ENCODE measurements at places on chromosomes 2 and 18.

DNA sequence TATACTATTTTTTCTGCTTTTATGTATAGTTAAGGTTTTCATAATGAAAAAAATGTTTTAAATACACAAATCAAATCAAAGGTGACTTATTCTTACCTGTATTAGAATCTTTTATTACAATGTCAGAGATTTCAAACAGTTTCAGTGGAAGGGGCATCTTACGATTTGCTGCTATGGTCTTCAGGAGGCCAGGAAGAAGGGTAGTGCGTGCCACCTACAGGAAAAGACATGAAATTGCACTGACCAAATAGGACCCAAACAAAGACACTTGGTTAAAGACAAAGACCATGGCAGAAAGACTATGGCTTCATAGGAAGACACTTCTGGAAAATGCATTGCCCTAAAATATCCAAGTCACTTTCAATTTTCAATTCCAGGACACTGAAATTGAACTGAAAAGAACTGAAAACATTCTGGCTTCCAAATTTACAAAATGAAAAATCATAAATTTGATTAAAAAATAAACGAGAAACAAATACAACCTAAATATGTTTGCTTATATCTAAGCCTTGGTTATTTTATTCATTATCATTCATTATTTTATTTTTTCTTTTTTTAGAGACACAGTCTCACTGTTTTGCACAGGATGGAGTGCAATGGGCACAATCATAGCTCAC, 42.1 kb downstream of the FARSB start:
- peak; percentile 8 for DNase-seq

GRCh38 chr2:39181297-39181696, 60.4 kb upstream of the SOS1 start:
- no peak for DNase-seq

GRCh38 chr18:48917579-48918517, 32.9 kb downstream of the SMAD7 start:
- no peak for DNase-seq

GRCh38 chr2:29850794-29851193, 70.6 kb downstream of the ALK start:
- DNase-seq: no peak

DNA sequence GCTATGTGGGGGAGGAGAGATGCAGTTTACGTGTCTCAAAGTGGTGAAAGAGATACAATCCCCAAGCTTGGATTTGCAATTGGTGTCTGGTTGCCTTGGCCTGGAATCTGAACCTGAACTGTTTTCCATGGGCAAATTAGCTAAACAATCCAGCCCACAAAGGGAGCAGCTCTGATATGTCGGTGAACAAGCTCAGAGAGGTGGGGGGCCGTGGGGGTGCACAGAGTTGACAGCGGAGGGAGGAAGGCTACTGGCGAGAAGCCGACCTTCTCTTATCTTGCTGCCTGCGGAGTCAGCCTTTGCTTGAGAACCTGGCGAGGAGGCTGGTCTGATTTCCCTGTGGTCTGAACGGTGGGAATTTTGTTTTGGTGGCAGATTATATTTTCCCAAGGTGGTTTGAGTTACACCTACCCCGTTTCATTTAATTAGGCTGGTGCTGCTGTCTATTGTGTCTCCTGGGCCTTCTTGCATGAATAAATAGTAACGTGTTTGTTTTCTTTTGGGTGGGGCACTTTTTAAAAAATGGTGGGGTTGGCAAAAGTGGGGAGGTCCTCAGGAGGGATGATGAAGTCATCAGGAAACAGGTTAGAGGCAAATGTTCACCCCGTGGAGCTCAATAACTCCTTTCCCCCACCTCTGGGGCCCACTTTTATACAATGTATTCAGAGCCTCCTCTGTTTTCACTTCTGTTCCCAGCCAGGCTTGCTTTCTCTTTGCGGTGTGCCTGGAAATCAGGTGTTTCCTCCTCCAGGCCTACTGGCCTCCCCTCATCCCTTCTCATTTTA, 80.9 kb upstream of the IGFBP5 start:
- DNase-seq: no peak

GRCh38 chr2:26692279-26692896, at the start of gene KCNK3:
TSS of gene KCNK3 (plus strand) at chr2:26692722. CDS start at chr2:26692876, 154 bp downstream.
- peak; percentile 50 for DNase-seq

DNA sequence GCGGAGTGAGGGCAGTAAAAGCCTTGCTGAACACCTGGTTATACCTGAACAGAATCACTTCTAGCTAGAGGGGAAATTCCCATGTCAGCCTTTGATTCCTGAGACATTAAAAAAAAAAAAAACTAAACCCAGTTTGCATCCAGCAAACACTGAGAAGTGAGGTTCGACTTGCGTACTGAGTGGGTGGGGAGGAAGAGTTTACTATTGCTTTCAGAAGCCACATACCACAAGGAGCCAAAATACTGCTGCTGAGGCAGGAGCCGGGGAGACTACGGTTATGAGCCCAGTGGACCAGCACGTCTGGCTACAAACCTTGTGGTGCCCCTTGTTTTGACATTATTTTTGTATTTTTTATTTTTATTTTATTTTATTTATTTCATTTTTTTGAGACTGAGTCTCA, 2.7 kb downstream of the COLEC11 start:
- no peak for DNase-seq

DNA sequence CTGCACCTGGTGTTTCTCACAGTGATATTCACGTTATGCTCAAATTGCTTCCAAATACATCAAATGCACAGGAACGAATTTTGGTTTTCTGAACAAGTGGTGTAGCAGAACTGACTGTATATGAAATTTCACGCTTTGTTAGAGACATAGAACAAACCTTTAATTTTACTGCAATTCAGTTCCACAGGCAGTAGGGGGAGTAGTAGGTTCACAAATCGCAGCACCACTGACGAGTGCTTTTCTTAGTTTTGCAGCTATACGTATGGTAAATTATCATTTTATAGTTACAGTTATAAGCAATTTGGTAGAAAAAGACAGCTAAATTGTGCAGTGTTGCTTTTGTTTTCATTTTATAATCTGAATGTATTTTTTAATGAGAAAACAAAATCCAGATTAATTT, 113.3 kb downstream of the KIAA1328 start:
- peak; percentile 31 for DNase-seq
